ENCODE measurements at places on chromosomes 1 and 21.

DNA sequence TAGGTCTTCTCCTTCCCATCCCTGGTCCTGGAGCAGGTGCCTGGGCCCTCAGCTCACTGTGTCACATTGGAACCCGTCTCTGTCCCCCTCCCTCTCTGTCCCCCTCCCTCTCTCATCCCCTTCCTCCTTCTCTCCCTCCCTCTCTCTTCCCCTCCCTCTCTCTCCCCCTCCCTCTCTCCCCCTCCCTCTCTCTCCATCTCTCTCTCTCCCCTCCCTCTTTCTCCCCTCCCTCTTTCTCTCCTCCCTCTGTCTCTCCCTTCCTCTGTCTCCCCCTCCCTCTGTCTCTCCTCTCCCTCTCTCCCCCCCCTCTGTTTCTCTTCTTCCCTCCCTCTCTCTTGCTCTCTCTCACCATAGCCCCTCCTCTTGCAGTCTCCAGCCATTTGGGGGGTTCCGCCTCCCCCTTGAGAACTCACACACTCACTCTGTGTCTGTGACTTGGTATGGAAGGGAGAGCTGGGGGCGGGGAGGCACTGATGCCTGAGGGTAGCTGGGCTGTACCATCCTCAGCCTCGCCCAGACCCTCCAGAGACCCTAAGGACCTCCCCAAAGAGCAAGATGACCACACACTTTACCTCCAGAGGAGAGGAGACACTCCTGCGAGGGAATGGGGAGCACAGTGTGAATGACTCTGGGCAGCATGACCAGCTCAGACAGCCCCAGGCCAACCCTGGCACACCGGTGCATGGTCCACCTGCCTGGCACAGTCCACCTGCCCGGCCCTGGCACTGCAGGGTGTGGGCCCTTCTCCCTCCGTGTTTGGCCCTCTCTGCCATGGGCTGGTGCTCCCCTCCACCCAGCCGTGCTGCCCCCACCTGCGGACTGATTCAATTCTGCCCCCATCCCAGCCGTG lies 102.8 kb upstream of the ARHGEF16 start:
- DNase-seq = no peak

- no peak for DNase-seq
Observed at GRCh38 chr1:242828199-242828598, 303.7 kb upstream of the PLD5 start.

- no peak for DNase-seq
Observed at GRCh38 chr1:35894183-35894582, 11.2 kb downstream of the AGO1 start.

- DNase-seq = no peak
Observed at GRCh38 chr1:101444873-101445618, 208.2 kb downstream of the S1PR1 start.

DNA sequence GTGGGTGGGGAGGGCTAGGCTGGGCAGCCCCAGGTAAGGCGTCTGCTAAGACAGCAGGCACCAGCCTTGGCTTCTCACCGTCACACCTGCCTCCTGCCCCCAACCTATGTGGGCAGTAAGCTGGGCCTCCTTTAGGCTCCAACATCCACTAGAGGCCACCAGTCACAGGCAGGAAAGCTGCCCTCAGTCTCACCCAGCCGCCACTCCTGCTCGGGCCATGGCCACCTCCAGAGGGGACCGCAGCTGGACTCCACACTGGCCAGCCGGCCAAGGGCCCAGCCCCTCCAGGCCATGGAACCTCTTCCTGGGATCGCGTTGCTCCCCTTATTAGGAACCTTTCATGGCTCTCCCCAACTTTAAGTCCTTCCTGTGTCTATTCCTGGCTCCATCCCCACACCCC lies 74.5 kb downstream of the MRPL37 start:
- DNase-seq = no peak

DNA sequence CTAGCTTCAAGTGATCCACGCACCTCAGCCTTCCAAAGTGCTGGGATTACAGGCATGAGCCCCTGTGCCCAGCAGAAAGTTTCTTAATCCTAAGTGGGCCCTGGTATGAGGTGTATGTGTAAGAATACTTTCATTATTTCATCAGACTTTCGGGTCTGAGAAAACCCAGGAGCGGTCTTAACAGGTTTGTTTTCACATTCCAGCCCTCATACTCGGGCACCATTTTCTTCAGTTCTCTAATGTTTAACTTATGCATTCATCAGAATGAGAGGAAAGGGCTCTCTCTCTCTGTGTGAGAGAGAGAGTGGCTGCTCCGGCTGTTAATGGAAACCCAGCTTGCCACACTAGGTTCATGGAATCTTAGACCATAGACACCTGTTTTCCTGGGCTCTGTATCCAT lies 4.2 kb upstream of the PADI1 start:
- no peak for DNase-seq

GRCh38 chr1:45621501-45621836 lies 2.4 kb downstream of the CCDC17 start:
- DNase-seq = no peak

- peak; percentile 16 for DNase-seq
Observed at GRCh38 chr1:87683196-87683956, 354.7 kb downstream of the LMO4 start.

GRCh38 chr1:6185635-6186382 lies 5.7 kb upstream of the CHD5 start:
- DNase-seq = no peak

- DNase-seq = no peak
Observed at GRCh38 chr1:58596631-58597052, 19.6 kb upstream of the TACSTD2 start.

GRCh38 chr1:115723756-115724155 lies 44.8 kb downstream of the CASQ2 start:
- DNase-seq = no peak

DNA sequence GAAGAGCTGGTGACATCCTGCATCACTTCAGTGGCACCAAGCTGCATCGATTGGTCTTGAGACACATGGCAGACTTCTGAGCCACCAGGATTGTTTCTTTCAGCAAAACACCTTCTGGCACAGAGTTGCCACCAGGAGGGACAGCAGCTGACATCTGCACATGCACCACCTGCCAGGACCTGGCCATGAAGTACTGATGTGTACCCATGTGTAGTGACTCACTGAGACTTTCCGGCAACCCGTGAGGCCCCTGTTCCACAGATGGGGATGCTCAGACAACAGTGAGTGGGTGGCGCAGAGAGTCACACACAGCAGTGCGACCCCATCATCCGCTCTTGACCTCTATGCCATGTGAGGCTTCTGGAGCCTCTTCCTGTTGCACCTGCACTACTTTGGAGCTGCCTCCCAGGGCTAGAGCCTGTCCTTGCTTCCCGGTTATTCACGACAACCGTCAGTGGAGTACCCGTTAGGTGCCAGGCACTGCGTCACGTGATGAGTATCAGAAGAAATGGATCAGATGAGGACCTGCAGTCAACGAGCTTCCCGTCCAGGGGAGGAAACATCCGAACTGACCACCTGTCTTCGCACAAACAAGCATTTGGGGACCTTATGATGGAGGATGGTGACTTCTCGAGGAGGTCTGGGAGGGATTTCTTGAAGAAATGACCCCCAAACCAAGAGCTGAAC lies 80.5 kb upstream of the VAMP3 start:
- no peak for DNase-seq

DNA sequence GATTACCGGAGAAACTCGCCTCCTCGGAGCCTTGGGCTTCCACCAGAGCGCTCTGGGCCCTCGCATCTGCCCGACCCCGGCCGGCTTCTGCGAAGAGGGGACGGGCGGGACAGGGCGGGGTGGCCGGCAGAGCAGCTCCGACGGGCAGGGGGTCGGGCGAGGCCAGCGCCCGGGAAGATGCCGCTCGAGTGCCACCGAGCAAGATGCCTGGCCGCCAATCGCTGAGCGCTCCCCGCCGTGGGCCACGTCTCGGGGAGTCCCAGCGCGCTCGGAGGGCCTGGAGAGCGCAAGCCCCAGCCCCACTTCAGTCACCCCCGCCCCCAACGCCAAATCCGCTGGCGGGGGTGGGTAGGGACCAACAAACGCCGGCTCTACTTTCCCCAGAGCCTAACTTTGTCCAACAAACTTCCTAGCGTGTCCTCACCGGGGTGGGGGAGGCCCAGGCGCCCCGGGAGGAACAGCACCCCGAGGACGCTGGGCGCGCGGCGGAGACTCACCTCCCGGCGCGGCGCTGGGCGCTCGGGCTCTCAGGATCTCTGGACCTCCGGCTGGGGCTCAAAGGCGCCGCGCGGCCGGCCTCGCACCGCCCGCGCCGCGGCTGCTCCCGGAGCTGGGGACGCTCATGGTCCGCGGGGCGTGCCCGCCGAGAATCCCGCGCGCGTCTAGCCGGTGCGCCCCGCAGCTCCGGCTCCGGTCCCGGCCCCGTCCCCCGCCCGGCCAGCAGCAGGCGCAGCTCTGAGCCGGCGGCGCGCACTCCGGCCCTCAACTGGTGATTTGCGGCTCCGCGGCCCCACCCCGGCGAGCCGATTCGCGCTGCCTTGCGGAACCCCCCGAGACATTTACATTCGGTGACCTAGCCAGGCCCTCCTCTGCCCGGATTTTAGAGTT lies at the start of gene BCAR3:
Gene BCAR3, minus strand, starts transcription at position 737 of the 888 bp plus-strand sequence. CDS start 6,907 bp downstream, outside the sequence.
- DNase-seq = no peak

GRCh38 chr1:206684478-206685333 lies at the start of gene MAPKAPK2:
TSS of gene MAPKAPK2 (plus strand) at chr1:206684905. CDS start at chr1:206685230, 325 bp downstream.
- DNase-seq = no peak

- DNase-seq = no peak
Observed at GRCh38 chr1:3053366-3053980, 15.5 kb upstream of the PRDM16 start.

DNA sequence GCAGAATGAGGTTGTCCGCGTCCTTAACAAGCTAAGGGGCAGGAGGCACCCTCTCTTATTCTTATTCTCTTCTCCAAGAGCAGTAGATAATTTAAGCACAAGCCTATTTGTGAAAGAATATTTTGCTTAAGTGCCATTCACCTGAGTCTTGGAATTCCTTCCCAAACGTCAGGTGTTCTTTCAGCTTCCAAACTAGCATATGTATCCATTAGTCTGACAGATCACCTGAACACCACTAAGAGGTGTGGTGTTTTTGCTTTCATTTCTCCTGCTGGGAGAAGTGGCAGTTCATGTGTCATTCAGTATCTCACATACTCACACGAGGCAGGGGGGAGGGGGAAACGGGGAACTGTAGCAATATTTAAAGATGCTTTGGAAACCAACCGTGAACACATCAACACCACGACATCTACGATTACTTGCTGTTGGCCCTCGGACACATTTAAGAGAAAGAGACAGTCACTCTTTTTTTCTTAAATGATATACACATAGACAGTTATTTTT lies 45.5 kb upstream of the RBM15 start:
- DNase-seq = no peak

DNA sequence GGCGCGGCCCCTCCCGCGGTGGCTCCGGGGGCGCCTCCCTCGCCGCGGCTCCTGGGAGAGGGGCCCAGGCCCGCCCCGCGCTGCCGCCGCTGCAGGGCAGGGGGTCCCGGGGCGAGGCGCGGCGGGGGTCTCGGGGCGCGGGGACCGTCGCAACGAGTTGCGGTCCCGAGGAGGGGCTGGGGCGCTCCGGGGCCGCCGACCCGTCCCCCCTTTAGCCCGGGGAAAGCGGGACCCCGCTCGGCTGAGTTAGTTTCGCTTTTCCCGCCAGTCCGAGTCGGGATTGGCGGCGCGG lies 493 bp downstream of the SPSB1 start:
- no peak for DNase-seq

- DNase-seq = no peak
Observed at GRCh38 chr1:207823880-207824566, 72.2 kb downstream of the CD46 start.

DNA sequence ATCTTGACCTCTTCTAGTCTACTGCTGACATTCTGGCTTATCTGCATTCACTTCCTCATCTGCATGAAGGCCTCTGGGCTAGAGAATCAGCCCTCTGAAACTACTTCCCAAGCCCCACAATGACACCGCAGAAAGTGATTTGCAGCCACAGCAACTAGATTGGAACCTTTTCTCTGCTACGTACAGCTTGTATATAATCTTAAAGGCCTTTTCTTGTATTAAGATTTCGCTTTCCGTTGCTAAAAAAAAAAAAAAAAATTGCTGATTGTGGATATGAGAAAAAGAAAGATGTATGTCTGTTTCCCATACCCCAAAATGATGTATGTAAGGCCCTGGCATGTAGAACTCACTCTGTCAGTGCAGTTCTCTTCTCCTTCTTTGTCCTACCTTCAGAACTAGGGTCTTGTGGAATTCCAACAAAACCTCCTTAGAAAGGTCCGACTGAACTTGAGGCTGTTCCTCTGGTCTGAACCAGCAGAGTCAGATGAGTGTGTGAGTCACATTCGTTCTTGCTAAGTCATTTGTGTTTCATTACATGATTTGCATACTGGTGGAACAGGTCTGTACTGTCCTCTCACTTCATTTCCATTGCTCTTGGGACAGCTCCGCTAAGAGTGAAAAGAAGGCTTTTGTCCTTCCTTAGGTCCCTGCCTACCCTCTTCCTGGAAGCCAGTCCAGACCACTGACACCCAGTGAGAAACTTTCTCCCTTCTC lies 62.7 kb downstream of the PLPP3 start:
- DNase-seq = no peak

DNA sequence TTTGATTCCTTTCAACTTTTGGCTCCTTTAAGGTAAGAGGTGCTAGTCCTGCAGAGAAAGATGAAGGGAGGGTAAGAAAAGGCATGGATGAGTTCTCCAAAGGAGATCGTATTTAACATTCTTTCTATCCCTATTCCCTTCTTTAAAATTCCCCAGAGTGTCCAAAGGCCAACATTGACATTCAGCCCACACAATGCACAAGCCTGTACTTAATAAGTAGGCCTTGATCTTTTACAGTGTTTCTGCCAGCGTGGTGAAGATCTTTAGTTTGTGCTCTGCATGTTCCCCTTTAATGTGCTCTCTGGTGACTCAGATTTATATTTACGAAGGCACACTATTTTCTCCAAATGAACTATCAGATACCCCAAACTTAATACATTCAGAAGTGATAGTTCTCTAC lies 582.5 kb upstream of the RGS18 start:
- no peak for DNase-seq

DNA sequence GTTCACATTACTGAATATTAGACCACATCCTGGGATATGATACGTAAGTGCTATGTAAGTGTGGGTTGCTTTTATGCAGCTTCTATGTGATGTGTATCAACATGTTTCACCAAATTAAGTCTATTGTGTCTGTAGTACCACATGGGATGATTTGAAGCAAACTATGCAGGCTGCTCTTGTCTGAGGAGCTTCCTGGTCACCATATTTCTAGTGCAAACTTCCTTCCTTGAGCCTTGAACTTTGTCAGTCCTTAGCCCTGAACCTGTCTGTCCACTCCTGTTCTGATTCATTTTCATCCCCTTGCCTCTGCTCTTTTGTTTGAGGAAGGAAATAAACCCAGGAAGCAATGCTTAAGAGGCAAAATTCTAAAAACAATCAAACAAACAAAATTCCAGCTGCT lies 117.5 kb upstream of the VANGL1 start:
- DNase-seq = no peak

DNA sequence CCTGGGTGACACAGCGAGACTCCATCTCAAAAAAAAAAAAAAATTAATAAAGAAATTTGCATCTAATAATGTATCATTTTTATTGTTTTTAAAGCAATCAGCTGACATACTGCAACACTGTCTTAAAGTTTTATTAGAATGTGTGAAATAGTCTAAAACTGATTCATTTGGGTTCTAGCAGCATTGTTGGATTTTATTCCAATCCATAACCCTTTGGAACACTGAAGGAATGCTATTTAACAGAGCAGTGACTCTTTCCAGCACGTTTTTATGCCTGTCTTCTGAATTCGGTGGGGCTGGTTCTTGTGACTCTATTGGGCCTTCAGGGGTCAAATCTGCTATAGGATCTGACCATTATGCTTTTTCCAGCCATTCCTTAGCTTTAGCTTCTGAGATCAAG lies 18.2 kb upstream of the FMO4 start:
- no peak for DNase-seq

- DNase-seq = no peak
Observed at GRCh38 chr1:232300466-232300865, 329.5 kb downstream of the SIPA1L2 start.
